ENCODE measurements at places on chromosomes 1 and 21. TPM values are rescaled to one million over a fixed set of nuclear protein-coding genes. Genes with fewer than 3 reads are reported as not detected.

DNA sequence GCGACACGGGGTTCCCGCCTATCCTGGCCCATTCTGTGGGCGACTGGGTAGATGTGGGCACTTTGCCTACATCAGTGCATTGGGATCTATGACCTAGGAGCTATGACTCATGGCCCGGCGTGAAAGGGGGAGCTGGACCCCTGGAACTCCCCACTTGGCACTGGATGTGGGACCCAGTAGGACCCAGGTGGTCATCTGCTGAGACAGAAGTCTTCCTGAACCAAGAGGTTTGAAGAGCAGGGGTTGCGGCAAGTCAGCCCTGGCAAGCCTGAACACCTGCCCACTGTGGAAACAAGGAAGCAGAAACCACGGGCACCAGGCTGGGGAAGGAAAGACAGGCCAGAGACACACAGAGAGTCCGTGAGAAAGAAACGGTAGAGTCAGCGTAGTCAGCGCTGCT is 656.7 kb downstream of the AJAP1 start:
- DNase-seq: no peak

DNA sequence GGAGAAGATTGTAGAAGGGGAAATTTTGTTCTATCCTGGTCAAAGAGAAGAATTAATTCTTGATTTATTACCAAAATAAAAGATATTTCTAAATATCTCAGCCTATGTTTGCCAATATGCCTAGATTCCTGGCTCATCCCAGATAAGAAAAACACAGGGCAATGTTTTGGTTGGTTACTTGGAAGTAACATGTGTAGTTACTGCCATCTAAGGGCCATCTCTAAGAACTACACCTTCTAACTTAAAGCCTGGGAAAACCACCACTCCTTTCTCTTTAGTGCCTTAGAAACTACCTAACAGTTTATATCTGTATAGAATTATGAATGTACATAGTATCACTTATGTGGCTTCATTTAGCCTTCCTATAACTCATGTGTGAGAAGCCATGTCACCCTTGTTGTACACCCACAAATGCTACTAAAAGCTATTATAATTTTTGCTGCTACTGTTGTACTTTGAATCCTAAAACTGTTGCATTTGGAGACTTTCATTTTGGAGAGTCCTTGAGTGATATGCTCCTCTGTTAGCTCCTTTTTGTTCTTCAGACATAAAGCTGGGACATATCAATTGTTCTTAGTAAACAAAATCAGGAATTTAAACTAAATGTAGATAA is 4.5 kb downstream of the AIM2 start:
- DNase-seq: peak; percentile 5

DNA sequence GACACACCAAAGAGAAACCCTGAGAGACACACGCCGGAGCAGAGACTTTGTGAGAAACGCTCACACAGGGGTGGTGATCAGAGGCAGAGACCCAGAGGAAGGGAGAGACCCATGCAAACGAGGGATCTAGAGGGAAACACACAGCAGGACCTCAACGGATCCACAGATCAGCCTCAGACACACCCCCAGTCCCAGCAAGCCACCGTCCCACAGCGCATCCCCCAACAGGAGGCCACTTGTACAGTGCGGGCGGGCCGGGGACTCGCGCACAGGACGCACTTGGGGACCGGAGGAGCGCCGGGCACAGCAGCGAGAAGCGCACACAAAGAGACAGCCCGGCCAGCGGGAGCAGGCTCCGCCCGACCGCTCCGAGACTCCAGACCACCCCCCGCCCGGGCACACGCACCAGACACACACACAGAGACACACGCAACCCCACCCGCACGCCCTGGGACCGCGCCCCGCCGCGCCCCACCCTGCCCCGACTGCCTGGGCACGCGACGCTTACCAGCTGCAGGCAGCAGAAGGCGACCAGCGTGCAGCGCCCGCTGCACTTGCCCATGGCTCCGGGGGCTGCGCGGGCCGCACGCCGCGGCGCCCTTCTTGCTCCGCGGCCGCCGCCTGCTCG is 587 bp downstream of the NKAIN1 start:
- no peak for DNase-seq

GRCh38 chr1:39160703-39161102 is 43.8 kb upstream of the MACF1 start:
- DNase-seq: no peak

DNA sequence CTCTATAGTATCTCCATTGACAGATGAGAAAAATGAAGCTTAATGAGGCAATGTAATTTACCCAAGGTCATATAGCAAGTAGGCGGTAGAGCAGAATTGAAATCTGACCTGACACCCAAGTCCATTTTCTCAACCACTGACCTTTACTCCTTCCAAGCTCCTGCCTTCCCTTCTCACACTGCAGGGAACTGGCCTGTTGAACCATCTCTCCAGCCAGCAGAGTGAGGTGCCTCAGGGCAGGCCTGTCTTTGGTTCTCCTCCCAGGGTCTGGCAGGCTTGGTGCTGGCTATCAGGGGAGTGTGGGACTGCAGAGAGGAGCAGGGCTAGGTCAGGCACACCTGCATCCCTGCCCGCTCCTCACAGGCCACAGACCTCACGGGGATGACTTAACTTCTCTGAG is 126.8 kb downstream of the BEND5 start:
- no peak for DNase-seq

GRCh38 chr1:117537291-117537920 is 68.4 kb upstream of the TENT5C start:
- no peak for DNase-seq

The PLA2G4A gene
- total RNA-seq: 36.8 TPM

DNA sequence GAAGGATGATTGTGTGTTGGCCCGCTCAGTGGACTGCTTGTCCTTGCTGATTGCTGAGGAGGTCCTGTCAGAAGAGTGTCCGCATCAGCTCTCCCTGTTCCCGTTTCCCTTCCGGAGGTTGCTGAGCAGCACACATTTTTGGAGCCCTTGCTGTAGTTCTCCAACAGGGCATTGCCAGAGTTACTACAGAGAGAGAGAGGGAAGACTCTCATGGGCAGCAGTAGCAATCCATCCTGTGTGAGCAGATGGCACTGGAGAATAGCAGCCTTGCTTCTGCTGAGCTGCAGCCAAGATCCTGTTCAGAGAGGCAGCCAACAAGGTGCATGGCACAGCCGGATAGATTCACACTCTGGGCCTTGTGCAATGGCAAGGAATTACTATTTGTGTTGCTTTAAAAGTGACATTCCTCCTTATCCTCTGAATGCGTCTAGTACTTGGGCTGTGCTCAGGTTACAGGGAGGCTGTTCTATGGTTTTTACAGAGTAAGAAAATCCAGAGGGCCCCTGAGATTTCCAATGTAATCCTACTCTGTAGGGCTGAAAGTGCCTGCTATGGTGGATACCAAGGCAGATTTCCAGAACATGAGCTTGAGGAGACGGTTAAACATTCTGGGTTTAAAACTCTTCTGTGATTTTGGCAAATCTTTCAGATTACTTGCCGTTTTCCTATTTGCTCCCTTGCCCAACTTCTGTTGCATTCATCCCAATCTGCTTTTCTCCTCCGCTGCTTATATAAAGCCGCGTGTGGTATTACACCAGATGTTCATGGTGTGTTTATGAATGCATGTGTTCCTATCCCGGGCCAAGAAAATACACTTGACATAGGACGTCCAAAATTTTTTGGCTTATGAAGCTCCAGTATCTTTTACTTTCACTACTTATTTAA is 27.4 kb downstream of the AK4 start:
- DNase-seq: no peak

DNA sequence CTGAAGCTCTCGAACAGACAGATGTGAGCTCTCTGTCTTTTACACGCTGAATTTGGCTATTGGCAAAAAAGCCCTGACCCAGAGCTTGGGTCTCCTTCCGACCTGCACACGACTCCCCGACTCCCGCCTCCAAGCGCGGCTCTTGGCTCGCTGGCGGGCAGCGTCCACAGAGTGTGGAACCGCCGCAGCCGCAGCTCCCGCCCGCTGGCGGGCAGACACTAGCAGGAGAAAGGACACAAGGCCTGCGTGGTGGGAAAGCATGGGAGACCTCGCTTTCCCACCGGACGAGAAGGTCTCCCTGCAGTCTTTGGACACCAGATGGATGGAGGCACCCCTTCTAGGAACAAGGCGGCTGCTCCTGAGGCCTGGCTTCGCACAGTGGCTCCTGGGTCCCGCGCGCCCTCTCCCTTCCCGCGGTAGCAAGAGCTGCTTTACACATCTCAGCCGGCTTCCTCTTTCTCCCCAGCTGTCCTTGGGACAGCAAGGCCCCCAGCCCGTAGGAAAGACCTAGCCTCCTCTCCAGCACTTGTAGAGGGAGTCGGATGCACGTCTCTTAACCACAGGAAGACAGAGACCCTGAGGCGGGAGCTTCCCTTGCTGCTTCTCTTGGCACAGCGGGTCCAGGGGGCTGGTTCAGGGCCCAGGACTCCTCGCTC is 92.1 kb downstream of the PRKAB2 start:
- DNase-seq: no peak

- DNase-seq: no peak
These were observed 110.5 kb downstream of the CNIH3 start for GRCh38 chr1:224726441-224727182.

- DNase-seq: no peak
These were observed 66.9 kb downstream of the ST6GALNAC5 start for GRCh38 chr1:76933847-76934815.

The VSIG8 gene
- total RNA-seq: not detected

The NEXN gene
- 34.0 TPM for total RNA-seq

- no peak for DNase-seq
These were observed 107.0 kb downstream of the RHOU start for GRCh38 chr1:228842094-228842775.

GRCh38 chr1:81559662-81560350 is 240.9 kb upstream of the ADGRL2 start:
- no peak for DNase-seq

- no peak for DNase-seq
These were observed 386.6 kb downstream of the PTBP2 start for GRCh38 chr1:97108179-97108578.

GRCh38 chr1:67482733-67483482 is 52.7 kb upstream of the SERBP1 start:
- DNase-seq: no peak

- no peak for DNase-seq
These were observed 14.4 kb upstream of the DIPK1A start for GRCh38 chr1:92975551-92976232.

GRCh38 chr1:216075339-216075738 is 347.9 kb downstream of the USH2A start:
- DNase-seq: no peak

The G0S2 gene
- 17.0 TPM for total RNA-seq

GRCh38 chr1:203163891-203164635 is 11.6 kb downstream of the MYBPH start:
- DNase-seq: no peak

The LRRC39 gene
- total RNA-seq: 13.8 TPM

DNA sequence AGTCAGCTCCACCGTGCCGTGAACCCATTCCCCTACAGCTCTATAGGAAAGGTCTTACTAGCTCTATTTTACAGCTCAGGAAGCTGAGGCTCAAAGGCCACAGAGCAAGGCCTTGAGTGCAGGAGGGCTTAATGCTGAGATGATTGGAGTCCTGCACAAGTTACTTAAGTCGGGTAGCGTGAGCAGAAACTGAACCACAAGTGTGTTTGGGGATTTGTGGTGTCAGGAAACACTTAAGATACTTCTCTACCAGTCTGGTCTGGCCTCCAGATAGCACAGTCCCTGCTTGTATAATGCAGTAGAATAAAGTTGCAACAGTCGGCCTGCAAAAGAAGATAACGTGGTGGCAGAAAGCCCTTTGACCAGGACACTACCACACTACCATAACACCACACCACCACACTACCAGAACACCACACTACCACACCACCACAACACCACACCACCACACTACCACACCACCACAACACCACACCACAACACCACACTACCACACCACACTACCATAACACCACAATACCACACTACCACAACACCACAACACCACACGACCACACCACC is 118.1 kb downstream of the SPSB1 start:
- no peak for DNase-seq

- DNase-seq: no peak
These were observed 62.9 kb downstream of the RIPK4 start for GRCh38 chr21:41703857-41704501.

DNA sequence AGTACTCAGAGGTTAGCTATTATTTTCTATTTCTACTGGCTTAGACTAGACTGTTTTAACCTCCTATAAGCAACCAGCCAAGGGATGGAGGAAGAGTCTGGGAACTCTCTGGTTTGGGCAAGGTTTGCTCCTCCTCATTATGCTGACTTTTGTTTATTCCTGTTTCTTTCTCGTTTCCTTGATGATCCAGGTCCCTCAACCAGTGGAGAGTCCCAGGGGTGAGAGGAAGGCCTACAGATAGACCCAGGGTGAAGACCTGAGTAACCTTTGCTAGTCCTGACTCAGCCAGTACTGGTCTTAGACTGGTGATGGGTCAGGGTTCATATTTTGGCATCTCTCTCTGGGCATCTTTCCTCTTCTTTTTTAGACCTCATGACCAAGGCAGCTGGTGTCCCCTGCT is 5.4 kb downstream of the TUFT1 start:
- DNase-seq: no peak

- DNase-seq: no peak
These were observed 291.6 kb downstream of the PTBP2 start for GRCh38 chr1:97013136-97013535.

GRCh38 chr1:1348420-1349255 is 580 bp downstream of the DVL1 start:
- no peak for DNase-seq

DNA sequence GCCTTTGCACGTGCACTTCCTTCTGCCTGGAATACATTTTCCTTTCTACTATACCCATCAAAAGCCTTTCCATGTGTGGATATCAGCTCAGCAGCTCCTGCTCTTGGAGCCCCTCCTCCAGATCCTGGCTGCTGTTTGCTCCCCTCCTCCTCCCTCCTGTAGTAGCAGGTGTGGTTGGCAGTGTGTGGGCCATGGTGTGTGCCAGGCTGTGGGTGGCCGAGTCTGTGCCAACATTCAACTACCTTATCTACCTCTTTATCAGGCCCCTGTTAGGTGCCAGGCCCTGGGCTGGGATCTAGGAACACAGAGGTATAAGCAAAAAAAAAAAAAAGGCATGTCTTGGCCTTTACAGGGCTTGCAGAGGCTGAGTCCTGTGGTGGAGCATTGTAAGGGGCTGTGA is 180.6 kb upstream of the JUN start:
- DNase-seq: no peak

DNA sequence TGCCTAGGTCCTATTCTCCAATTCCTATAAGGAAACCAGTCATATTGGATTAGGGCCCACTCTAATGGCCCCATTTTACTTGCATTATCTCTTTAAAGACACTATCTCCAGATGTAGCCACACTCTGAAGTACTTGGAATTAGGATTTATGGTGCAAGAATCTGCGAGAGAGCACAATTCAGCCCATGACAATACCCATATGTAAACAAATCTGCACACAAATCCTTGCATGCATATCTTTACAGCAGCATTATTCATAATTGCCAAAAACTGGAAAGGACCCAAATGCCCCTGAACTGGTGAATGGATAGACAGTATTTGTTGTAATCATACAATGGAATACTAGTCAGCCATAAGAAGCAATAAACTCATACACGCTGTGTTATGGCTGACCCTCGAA is 229.8 kb upstream of the ADAMTS5 start:
- no peak for DNase-seq

All from urinary bladder (tissue), 4 donors.